ENCODE measurements at places on chromosomes 4 and X.

DNA sequence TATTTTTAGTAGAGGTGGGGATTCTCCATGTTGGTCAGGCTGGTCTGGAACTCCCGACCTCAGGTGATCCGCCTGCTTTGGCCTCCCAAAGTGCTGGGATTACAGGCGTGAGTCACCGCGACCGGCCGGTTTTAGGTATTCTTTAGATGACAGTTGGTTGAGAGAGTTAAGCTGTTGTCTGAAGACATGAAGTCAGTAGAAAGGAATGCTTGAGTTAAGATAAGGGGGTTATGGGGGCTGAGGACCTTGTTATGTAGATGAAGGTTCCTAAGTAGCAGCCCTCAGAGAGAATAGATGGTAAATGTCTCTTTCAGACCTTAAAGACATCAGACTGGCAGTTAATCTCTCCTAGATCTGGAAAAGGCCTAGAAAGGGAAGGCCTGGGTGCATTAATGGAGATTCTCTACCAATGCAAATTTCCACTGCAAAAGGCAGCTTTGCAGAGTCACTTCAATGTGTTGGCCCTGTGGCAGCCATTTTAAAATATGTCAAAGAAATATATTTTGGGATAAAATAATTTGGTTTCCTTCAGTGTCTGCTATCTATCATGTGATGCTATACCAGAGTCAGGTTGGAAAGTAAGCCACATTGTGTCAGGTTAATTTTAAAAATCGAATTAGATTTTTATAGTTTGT is 6.4 kb upstream of the ZNF674 start:
- DNase-seq: no peak

DNA sequence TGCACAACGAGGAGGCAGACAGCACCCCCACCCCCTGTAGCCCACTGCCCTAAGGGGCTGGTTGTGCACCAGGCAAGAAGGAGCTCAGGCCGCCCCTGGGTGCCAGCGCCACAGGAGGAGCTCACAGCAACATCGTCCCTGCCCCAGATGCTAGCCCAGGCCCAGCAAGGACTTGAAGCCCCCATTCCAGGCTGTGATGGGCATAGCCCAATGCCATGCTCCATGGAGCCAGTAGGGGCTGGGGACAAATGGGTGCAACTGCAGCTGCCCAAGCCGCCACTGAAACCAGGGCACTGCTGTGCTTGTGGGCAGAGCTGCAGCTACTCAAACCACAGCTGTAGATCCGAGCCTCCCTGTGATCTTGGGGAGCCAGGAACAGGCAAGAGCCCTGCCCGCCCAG is 241.3 kb upstream of the GIMD1 start:
- DNase-seq: no peak

DNA sequence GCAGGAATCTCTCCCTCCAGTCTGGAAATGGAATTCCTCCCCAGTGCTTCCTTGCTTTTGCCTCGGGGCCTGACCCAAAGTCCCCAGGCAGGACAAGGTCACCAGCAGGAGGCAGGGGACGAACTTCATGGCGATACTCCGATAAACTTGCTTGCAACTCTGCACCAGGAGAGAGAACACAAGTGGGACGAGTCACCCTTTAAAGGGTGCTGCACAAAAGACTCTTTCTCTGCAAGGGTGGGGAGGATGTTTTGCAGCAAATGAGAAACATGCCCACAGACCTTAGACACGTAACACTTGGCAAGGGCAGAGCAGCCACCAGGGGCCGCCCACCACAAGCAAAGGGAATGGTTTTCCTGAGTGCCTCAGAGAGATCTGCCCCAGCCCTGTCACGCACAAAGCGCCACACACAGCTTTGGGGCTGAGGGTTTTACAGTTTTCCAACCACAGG is at the start of gene FGFBP2:
Gene FGFBP2 (minus strand): TSS at position 175 of the 451 bp plus-strand sequence. CDS start 46 bp downstream, at position 129.
- no peak for DNase-seq

- DNase-seq: no peak
Measured at GRCh38 chrX:119230850-119231249, 5.2 kb upstream of the PGRMC1 start.

DNA sequence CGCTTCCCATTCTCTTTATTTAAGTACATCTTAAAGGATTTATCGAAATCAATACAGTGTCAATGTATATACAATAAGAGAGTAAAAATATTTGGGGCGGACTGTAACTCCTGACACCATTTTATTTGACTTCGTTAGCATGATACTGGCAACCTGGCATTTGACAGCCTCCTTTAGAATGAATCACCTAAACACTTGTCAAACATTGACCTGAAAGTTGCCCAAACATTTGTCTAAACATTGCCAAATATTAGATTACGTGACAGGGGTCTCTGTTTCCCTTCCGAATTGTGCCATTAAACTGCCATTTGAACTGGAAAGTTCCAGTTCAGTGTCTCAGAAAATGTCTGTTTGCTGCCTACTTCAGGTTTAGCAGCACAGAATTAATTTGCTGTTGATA is 20.8 kb upstream of the FAM9A start:
- no peak for DNase-seq

DNA sequence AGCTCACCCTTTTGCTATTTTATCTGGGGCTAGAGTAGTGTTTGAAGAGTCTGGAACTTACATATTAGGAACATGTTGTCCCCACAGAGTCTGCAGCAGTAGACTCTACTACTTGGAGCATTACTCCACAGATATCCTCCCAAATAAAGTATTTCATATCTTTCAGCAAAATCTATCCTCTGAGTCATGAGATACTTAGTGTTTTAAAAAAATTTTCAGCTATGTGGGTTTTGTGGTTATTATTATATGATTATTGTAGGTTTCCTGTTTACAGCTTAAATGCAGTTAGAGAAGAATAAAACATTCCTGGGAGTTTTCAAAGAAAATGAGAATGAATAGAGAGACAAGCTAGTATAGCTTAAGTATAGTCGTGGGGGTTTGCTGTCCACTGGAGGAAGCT is 30.9 kb downstream of the PAGE2 start:
- DNase-seq: no peak

DNA sequence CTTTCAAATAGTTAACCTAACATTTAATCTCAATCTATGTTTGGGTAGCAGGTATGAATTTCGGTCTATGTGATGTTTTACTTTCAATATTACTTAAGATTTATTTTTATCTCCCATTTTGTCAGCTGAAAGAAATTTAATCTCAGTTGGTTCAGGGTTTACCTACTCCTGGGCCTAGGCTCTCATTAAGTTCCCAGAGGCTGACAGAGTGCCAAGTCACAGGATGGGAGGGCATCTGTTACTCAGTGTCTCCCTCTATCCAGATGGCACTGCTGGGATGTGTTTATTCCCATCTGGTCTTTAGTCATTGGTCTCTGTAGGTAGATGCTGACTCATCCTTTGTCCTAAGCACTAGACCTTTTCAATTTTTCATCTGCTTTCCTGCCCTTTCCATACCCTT is 129.4 kb upstream of the ARSJ start:
- no peak for DNase-seq

DNA sequence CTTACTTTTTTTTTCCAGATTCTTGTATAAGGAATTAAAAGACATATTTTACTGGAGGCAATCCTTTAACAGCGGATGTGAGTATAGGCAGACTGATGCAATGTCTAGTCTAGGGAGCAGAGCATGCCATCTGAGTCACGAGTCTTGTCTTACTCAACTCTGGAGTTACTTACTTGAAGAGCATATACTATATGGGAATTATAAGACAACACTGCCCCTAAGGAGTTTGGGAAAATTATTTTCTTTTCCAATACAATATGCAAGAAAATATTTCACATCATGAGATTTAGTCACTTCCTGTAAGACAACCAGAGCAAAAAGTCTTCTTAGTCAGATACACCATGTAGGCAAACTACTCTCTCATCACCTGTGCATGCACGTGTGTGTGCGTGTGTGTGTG is 537.3 kb upstream of the FTHL17 start:
- DNase-seq: no peak

DNA sequence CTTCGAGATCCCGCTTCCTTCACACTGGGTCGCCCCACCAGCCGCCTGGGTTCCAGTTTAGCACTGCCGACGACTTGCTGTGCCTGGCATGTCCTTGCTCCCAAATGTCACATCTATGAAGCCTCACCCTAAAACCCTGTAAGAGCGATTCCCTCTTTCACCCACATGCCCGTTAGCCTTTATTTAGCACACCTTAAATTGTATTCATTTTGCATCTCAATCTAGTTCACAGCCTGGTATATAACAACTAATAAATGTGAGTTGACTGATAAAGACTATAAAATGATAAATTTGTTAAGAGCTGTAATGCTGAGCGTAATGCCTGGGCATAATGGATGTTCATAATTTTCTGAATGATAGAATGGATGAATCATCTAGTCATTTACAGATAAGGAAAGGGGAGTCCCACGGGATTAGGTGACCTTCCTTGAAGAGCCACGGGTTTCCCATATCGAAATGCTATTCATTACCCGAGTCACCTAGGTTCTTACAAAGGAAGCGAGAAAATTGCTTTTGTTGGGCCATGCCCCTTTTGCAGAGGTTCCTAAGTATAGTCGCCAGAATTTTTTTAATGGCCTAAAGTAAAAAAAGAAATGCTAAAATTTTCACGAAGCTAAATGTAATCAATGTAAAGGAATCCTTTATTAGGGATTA is 1.1 kb upstream of the AP1S2 start:
- DNase-seq: no peak

- DNase-seq: no peak
Measured at GRCh38 chr4:38523054-38523453, 140.9 kb upstream of the KLF3 start.

GRCh38 chr4:5823542-5824211 is 69.2 kb downstream of the CRMP1 start:
- no peak for DNase-seq

DNA sequence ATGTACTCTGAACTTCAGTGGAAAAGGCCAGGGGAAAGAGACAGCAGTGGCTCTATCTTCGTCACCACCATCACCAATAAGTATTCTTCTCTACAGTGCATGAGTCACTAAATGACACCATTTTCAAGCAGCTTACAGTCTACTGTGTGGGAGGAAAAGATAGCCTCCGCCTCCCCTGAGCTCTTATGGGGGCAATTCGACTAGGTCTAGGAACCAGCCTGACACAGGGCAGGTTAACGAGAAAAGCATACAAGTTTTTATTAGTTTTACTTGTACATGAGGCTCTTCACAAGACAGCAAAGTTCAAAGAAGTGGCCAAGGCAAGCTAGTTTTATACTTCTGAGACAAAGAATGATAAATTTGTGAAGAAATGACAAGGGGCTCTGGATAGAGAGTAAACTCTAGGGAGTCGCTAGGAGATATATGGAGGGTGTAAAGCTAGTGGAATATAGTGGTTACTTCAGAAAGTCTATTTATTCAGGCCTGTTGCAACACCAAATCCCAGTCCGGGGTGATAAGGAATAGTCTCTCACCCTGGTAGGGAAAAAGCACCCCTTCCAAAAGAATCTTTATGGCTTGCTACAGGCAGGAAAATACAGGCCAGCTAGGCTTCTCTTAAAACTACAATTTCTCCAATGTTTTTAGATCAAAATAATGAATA is 49.7 kb downstream of the SCD5 start:
- no peak for DNase-seq

- DNase-seq: no peak
Measured at GRCh38 chr4:53778155-53778554, 186.9 kb upstream of the LNX1 start.

- DNase-seq: no peak
Measured at GRCh38 chr4:106315476-106315967, 487 bp downstream of the TBCK start.

- DNase-seq: no peak
Measured at GRCh38 chr4:57494821-57495220, 384.6 kb upstream of the IGFBP7 start.

DNA sequence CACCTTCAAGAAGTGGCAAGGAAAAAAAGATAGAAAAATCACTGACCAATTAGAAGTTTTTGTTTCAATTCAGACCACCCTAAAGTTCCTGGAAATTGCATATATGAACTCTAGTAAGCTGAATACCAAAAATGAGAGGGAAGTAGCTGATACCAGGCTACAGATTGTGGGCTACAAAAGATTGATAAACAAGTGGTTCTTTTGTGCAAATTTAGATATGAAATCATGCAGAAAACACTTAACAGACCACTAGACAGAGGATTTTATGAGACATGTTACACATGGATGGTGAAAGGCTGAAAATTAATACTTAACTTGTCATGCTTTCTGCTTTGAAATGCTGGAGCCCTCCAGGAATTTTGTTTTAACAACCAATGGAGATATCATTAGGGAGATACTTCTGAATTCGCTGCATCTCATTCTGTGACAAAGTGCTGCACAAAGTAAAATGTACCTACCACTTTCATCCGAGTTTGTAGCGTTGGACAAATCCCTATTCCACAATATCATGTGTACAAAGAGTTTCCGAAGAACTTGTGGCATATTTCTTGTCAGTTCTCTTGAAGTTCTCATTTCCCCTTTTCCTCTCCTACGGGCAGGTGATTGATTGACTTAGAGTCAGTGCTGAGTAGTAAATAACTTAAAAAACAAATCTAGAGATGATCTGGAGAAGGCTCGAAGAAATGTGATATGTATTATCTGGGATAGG is 235.0 kb downstream of the PALLD start:
- DNase-seq: no peak

GRCh38 chr4:3136454-3136853 is 62.0 kb downstream of the HTT start:
- DNase-seq: no peak

- DNase-seq: no peak
Measured at GRCh38 chr4:140028101-140028500, 125.9 kb downstream of the MAML3 start.

GRCh38 chrX:39985551-39985950 is 112.2 kb downstream of the BCOR start:
- no peak for DNase-seq

- peak; percentile 10 for DNase-seq
Measured at GRCh38 chr4:100360211-100360610, 157.6 kb downstream of the EMCN start.

DNA sequence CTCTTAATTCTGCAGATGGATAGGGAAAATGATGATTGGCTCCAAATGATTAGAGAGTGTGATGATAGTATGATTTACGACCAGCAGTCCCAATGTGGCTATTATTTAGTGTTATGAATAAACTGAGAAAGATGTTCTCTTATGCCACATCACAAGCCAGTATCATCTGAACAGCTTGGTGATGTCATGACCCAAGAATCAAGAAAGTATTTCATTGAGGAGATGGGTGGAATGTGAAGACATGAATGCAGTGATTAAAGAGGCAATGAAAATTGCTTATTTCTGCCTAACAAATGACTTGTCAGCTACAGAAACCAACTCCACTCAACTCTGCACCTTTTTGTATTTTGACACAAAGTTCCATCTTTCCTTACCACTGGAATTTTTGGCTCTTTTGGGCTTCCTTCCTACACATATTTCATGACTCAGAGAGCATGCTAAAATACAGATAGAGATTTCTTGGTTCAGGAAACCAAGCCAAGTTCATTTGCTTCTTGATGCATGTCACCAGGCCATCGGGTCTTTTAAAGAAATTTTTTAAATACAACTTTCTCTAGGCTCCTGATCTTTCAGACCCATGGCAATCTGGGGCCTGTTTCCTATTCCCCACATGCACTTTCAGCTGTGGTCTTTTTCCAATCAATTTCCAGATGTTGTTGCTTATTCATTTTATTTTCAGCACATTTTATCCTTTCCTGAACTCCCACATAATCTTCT is 174.2 kb downstream of the HHIP start:
- no peak for DNase-seq

GRCh38 chr4:87406462-87406861 is 15.5 kb upstream of the HSD17B11 start:
- DNase-seq: no peak

- DNase-seq: no peak
Measured at GRCh38 chr4:6380746-6381410, 91.5 kb downstream of the PPP2R2C start.

GRCh38 chr4:11732155-11732554 is 303.5 kb upstream of the HS3ST1 start:
- DNase-seq: no peak
